ENCODE measurements at places on chromosomes 7 and 10.

- peak; percentile 46 for DNase-seq
Observed at GRCh38 chr7:134720091-134720935, 59.1 kb upstream of the CALD1 start.

DNA sequence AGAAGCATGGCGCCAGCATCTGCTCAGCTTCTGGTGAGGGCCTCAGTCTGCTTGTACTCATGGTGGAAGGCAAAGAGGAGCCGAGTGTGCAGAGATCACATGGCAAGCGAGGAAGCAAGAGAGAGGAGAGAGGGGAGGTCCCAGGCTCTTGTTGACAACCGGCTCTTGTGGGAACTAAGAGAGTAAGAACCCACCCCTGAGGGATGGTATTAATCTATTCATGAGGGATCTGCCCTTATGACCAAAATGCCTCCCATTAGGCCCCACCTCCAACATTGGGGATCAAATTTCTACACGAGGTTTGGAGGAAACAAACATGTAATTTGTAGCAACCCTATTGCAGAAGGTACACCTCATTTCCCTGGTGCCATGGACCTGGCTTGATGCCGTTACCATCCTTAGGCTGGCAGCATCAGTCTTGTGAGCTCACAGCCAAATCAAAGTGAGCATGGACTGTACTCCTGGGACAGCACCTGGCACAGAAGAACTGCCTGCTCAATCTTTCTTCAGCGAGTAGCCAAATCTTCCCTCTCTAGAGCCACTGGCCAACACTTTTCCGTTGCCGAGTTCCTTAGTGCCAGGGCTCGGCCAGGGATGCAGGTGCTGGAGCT lies 6.5 kb downstream of the BTBD16 start:
- no peak for DNase-seq

DNA sequence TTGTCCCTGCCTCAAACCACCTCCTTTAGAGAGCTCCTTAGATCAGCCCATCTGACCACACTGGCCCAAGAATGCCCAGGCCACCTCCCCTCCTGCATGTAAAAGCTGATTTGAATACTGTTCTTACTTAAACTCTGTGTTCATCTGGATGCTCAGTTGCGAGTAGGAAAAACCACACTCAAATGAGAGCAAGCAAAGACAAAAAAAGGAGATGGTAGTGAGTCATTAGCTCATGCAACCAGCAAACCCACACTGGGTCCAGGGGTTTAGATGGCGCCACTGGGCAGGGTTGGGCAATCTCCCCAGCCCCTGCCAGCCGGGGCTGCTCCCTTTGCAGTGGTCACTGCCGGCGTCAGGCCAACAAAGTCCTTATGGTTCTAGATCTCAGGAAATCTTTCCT lies 32.7 kb downstream of the TSPAN15 start:
- DNase-seq, result no peak

DNA sequence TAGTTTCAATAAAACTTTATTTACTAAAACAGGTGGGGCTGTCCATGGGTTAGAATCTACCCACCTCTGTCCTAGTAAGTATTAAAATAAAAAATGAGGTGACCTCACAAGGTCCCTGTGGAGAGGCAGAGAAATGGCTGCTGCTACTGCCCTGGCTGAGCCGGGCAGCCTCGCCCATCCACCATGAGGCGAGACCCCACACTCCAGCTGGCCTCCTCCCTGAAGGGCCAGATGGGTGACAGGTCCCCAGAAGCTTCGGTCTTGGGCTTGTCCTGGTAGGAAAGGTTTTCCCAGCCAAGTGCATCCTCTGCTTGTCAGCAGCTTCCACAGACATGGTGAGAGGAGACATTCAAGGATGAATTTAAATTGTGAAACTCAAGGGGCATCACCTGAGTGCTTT lies 565.8 kb downstream of the PTPRN2 start:
- no peak for DNase-seq

- DNase-seq, result no peak
Observed at GRCh38 chr10:63673246-63673645, 152.0 kb downstream of the REEP3 start.

- DNase-seq, result no peak
Observed at GRCh38 chr7:155774947-155775346, 37.3 kb downstream of the SHH start.

DNA sequence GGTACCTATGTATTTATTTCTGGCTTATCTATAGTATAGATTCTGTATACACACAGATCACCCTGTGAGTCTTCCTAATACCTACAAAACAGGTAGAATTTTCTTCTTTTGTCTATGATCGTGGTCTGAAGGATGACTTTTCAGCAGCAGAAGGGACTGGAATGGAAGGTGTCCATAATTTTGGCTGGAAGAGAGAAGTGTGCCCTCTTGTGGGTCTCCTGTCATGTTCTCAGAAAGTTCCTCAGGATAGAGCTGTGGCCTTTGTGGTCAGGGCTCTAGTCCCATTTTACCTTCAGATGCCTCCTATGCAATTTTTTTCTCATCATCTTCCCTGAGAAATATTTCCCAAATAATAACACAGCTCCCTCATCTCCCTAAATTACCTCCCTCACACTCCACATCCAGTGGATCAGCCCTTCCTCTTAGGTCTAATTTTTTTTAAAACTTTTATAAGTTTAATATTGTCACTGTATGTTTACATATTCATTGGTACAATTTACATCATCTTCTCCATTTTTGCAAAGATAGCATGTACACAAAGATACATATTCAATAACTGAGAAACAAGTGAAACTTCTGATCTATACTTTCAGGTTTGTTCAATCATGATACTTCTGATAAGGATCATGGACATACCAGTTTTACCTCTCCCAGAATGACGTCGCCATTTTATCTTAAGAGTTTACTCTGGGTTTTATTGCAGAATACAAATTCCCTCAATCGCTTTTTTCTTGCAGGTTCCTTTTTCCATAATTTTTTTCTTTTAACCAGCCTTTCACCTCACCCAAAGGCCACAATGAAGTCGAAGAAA lies 112.7 kb downstream of the REEP3 start:
- DNase-seq, result no peak

- DNase-seq, result no peak
Observed at GRCh38 chr10:22673091-22673392, 41.3 kb downstream of the PIP4K2A start.

GRCh38 chr10:52108236-52108635 lies 205.8 kb upstream of the DKK1 start:
- DNase-seq, result no peak

DNA sequence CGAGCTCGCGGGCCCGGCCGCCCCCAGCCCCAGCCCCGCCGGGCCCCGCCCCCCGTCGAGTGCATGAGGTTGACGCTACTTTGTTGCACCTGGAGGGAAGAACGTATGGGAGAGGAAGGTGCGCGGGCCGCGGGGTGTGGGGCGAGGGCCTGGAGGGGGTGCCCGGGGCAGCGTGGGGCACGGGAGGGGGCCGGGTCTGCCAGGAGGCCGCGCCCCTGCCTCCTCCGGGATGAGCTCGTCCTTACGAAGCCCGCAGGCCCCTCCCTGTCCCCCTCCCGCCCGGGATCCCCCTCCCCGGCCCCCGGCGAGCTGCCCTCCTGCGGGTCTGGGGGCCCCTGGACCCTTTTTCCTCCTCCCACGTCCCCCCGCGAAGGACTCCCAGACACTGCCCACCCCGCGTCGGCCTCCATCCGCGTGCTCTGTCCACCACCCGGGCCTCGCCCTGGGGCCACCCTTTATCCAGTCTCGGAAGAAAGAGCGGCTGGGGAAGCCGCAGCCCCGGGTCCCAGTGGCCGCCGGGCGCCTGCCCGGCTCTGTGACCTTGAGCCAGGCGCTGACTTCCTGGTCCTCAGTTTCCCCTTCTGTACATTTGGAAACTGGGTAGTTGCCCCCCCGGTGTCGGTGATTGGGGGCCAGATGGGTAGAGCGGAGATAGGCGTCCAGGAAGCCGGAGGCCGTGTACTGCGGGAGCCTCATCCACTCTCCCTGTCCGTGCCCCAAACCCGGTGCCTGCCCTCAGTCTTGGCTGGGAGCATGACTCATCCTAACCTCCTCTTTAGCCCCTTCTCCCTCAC lies 521 bp downstream of the LIMK1 start:
- no peak for DNase-seq

- DNase-seq, result no peak
Observed at GRCh38 chr10:123936426-123936825, 44.8 kb upstream of the CPXM2 start.
